ENCODE measurements at places on chromosomes 1 and 21.
A peak's percentile ranks its signal among the peaks of the same experiment; 100 is the strongest.

DNA sequence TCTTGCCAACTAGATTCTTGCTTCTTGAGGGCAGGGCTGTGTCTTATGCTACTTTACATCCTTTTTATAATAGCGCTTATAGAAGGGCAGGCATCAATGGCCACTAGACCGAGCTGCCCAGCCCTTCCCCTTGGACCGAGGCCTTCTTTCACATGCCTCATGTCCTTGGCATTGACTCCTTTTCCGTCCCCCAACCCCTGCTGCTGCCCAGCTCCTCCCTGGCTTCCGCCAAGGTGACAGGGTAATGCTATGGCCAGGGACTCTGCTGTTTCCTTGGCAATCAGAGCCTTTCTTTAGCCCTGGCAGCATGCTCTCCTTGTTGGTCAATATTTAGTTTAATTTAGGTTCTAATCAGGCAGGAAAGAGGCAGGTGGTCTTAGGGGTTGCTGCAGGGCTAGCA, 48.2 kb downstream of the DDX20 start:
- DNase-seq: no peak

GRCh38 chr1:180672105-180672504, 40.3 kb downstream of the XPR1 start:
- no peak for DNase-seq

GRCh38 chr1:109739738-109740614, 862 bp downstream of the GSTM3 start:
- peak; percentile 84 for DNase-seq

DNA sequence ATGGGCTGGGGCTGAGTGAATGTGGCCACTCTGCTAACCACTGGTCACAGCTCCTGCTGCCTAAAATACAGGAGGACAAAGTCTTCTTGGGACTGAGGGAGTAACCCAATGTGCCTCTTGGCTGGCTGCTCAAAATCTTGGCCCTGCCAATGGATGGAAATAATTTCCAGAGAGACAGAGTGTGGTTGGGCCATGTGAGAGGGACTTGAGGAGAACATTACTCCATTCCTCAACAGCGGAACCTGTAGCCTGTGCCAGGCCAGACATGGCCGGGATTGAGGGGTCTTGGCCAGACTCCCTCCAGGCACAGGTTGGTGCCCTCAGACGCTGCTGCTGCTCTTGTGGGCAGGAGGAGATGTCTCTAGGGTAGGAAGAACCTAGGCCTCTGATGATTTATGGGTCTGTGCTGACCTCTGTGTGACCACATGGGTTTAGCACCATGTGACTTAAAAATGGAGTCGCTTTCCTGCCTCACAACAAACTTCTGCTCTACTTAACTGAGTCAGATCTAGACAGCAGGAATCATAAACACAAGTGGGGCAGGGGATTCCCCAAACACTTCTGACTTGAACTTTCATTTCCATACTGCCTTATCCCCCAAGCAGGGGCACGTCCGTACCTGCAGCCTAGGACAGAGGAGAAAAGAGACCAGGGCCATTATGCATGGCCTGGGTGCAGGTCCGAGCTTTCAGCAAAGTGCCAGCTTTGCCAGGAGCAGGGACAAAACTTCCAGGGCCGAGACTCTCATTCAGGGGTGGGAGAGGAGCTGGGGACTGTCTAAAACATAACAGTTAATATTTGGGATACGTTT, 79.2 kb downstream of the CD34 start:
- no peak for DNase-seq

GRCh38 chr1:106249365-106249764, 807.1 kb upstream of the PRMT6 start:
- no peak for DNase-seq

DNA sequence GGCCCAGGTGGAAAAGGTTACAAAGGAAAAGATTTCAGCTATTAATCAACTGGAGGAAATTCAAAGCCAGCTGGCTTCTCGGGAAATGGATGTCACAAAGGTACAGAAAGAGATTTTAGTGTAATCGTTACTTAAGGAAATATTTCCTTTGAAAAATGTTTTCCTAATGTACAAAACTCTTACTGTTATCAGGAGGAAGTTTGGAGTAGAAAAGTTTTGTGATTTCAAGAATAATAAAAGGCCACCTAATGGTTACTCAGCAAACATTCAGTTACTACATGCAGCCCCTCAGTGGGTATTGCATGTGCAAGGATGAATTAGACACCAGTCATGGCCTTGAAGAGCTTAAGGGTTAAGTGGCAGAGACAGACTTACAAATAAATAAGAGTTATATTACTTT, 85.2 kb downstream of the SDCCAG8 start:
- peak; percentile 18 for DNase-seq

DNA sequence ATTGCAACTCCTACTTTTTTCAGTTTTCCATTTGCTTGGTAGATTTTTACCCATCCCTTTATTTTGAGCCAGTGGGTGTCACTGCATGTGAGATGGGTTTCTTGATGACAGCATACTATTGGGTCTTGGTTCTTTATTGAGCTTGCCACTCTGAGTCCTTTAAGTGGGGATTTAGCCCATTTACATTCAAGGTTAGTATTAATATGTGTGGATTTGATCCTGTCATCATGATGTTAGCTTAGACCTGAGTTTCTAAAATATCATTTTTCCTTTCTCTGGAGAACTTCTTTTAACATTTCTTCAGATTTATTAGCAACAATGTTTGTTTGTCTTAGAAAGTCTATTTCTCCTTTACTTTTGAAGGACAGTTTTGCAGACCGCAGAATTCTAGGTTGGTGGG, 11.8 kb upstream of the S100B start:
- DNase-seq: no peak

DNA sequence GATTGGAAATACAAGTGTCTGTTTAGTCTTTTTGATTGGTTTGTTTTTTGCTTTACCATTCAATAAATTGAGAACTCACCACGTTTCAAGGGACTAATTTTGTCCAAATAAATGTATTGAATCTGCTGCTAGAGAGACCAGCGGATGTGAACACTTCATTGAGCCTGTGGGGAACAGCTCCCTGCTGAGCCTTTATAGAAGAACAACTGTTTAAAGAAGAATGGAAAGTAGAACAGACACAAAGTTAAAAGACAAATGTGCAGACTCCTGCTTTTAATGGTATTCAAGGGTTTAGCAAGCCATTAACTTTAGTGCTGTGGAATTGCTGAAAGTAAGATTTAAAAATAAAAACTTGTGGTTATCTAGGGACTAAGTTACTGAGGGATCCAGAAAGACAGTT, 817.7 kb upstream of the B3GALT2 start:
- DNase-seq: no peak

DNA sequence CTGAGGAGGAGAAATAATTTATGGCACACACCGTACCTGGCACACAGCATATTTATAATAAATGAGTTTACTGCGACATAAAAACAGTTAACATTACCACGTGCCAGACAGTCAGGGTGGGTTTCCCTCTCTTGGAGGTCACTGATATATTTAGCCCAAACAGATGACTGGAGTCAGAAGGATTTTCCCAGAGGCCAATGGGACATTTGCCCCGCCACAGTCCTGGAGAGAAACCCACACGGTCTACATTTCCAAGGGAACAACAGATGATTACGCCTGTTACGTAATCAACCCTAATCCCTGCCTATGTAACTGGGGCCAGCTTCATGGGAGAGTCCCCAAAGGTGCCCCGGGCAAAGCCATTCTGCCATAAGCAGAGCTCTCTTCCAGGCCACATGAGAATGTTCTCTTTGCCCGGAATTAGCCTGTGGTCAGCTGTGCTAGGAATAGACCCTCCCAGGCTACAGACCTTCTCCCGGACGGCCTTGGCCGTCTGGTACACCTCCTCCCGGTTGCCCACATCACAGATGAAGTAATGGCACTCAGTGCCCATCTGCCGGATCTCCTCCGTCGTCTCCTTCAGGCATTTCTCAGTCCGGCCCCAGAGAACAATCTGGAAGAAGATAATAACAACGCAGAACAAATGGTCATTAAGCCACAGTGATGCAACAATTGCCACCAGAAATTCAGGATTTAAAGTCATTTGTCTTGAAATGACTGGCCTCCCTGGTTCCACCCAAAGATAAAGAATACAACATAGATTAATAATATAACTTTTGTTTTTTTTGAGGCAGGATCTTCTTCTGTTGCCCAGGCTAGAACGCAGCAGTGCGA, 37.7 kb downstream of the DHRS3 start:
- peak; percentile 68 for DNase-seq

DNA sequence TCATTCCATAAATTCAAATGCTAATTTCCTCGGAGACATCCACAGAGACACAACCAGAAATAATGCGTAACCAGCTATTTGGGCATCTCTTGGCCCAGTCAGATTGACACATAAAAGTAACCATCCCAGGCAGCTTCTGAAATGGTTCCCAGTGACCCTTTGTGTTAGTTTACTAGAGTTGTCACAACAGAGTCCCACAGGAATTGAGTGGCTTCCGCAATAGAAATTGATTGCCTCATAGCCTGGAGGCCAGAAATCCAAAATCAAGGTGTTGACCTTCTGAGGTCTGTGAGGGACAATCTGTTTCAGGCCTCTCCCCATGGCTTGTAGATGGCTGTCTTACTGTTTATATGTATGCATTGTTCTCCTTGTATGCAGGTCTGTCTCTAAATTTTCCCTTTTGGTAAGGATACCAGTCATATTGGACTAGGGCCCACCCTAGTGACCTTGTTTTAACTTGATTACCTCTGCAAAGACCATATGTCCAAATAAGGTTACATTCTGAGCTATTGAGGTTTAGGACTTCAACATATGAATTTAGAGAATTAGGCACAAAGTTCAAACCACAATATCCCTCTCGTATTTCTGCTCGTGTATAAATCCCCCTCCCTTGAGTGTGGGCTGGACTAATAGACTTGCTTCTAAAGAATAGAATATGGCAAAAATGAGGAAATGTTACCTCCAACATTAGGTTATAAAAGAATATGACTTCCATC, 78.2 kb upstream of the FGGY start:
- DNase-seq: no peak

- peak; percentile 39 for DNase-seq
Measured at GRCh38 chr21:44943005-44943685, 3.3 kb downstream of the SLX9 start.

DNA sequence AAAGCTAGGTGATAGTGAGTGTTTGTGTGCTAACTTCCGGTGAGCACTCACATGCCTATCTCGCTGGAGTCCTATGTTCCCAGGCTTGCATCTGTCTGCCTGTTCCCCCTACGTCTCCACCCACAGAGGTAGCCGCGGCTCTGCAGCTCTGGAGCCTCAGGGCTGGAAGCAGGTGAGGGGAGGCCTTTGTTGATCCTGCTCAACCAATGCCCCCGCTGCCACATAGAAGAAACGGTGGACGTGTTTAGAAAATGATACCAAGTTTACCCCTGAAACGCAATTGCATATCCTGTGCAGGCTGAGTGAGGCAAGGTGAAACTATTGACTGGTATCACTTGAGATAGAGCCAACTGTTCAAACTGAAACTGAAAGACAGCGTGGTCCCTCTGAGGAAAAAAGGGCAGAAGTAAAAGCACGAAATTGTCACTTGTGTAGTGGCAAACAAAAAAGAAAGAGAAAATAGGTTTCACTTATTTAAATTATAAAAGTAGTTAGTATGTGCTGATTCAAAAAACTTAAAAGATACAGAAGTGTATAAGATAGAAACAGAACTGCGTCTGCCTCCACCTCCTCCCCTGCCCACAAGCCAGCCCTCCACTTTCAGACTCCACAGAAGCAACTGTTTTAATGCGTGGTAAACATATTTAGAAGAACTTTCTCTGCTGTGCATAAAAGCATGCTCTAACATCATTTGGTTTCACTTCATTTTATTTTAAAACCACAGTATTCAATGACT, 38.6 kb upstream of the ETS2 start:
- DNase-seq: no peak
